H9 (cell line): ENCODE measurements at places on chromosomes 2 and 18.
A peak's percentile ranks its signal among the peaks of the same experiment; 100 is the strongest.

GRCh38 chr2:111904726-111905474 lies 6.5 kb downstream of the MERTK start:
- no peak for DNase-seq

DNA sequence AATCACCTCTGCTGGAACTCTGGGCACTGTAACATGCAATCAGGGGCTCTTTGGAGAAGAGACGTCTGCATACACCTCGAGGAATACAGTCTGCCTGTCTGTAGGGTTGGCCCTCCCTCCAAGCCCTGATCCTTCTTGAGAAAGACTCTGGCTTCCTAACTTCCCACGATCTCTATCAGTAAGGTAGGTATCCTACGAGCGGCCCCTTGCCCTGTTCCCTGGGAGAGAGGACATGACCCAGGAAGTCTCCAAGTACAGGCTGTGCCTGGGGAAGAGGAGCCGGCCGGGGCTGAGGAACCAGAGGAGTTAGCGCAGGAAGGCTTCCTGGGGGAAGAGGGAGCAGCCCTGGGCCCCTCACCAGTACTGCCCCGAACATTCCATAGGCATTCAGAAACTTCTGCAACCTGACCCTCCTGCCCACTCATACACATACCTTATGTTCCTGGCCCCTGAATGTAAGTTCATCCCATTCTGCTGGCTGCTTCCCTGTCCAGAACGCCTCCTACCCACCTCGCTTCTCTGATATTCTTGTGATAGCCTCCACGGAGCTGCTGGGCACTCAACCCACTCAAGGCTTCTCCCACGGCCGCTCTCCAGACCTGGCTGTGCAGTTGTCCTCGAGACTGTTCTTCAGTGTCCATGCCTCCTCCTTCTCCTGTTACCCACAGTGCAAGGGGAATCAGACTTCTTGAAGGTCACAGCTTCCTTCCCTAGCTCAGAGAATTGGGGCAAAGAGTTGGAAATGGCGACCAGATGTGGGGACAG lies 116.1 kb downstream of the CYP26B1 start:
- DNase-seq: peak; percentile 26

- DNase-seq: no peak
Measured at GRCh38 chr2:170449034-170449433, 266.1 kb upstream of the SP5 start.

- DNase-seq: no peak
Measured at GRCh38 chr2:13091861-13092378, 375.2 kb downstream of the TRIB2 start.

- no peak for DNase-seq
Measured at GRCh38 chr2:147223119-147223518, 621.7 kb upstream of the ACVR2A start.

GRCh38 chr2:39434233-39434897 lies 2.7 kb downstream of the MAP4K3 start:
- DNase-seq: no peak

- no peak for DNase-seq
Measured at GRCh38 chr2:149544692-149545091, 42.9 kb downstream of the MMADHC start.

GRCh38 chr2:96535331-96535730 lies 1.2 kb upstream of the ARID5A start:
- DNase-seq: no peak

- DNase-seq: no peak
Measured at GRCh38 chr2:227374158-227374557, 4.9 kb downstream of the TM4SF20 start.

GRCh38 chr2:56009758-56010458 lies 86.3 kb upstream of the EFEMP1 start:
- no peak for DNase-seq

- DNase-seq: no peak
Measured at GRCh38 chr2:165792104-165792454, 2.0 kb downstream of the GALNT3 start.

GRCh38 chr18:79943608-79944125 lies 7.8 kb downstream of the SLC66A2 start:
- peak; percentile 33 for DNase-seq

DNA sequence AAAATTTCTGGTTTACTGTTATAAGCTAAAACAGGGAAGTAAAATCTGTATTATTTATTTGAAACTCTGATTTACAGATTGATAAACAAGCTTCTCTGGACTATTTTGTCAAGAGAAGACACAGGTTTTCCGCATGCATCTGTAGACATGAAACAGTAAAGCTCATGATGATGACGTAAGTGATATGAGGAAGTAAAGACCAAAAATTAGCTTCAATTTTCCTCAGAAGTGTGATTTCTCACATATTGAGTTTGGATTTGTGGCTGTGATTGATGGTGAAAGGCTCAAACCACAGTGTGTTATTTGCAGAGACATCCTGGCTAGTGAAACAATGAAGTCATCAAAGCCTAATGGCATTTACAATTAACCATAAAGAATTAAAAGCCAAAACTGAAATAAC lies 12.6 kb upstream of the LONRF2 start:
- DNase-seq: no peak

DNA sequence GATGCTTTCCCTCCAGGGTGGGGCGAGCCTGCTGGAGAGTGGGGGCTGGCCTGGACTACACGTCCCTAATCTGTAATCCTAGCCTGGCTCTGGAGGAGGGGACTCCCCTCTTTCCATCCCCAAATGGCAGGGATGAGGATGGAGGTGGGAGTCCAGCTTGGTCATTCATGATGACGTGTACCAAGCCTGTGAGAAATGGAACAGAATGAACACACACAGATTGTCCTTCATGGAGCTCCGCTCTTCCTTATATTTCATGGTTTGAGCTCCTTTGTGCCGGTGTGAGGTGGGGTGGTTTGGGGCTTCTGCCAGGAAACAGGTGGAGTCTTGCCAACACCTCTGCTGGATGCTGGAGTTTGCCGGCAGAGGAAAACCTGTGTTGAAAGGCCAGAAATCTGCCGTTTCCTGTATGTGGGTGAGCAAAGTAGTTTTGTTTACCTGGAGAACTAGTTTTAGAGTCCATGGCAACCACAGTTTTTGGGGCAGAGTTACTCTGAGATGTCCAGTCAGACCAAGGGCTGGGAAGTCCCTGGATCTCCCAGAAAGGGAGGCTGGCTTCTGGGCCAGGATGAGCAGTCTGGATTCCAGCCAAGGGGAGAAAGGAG lies 417.6 kb upstream of the MEX3C start:
- DNase-seq: no peak

- DNase-seq: no peak
Measured at GRCh38 chr2:187393211-187393610, 54.8 kb downstream of the CALCRL start.

DNA sequence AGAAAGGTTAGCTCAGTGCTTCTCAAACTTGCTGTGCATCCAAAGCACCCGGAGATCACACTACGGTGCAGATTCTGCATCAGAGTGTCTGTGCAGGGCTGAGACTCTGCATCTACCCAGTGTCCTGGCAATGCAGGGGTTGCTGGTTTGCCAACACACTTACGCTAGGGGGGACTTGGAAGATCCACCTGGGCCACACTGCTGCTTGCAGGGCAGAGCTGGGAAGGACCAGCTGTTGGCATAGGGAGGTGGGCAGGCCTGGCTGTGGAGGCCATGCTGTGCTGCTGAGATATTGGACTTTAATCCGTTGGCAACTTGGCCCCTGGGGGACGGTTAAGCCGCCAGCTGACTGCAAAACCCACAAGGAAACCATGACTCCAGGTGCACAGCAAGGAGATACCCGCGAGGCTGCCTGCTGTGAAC lies 397.6 kb upstream of the HS6ST1 start:
- no peak for DNase-seq

DNA sequence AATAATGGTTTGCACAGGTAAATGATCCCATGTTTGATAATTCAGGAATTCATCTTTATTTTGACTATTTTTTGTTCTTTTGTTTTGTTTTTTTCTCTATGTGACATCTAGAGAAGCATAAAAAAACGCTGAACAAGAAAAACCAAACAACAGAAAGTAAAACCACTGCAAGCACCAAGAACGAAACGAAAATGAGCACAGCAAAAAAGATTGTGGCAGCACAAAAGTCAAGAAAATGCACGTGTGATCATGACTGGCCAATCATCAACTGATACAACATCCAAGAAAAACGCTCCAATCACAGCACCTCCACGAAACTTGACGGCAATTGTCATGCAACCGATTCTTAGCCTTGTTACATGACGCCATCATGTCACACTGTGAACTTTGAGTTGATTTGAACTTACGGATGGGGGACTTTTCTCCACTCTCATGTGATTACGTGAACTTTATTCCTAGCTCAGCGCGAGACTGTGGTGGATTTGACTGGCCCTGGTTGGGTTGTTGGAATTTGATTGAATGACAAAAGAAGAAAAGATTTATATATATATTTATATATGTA lies 318.7 kb downstream of the CELF4 start:
- DNase-seq: no peak

GRCh38 chr2:62760555-62760954 lies 55.0 kb downstream of the EHBP1 start:
- no peak for DNase-seq

DNA sequence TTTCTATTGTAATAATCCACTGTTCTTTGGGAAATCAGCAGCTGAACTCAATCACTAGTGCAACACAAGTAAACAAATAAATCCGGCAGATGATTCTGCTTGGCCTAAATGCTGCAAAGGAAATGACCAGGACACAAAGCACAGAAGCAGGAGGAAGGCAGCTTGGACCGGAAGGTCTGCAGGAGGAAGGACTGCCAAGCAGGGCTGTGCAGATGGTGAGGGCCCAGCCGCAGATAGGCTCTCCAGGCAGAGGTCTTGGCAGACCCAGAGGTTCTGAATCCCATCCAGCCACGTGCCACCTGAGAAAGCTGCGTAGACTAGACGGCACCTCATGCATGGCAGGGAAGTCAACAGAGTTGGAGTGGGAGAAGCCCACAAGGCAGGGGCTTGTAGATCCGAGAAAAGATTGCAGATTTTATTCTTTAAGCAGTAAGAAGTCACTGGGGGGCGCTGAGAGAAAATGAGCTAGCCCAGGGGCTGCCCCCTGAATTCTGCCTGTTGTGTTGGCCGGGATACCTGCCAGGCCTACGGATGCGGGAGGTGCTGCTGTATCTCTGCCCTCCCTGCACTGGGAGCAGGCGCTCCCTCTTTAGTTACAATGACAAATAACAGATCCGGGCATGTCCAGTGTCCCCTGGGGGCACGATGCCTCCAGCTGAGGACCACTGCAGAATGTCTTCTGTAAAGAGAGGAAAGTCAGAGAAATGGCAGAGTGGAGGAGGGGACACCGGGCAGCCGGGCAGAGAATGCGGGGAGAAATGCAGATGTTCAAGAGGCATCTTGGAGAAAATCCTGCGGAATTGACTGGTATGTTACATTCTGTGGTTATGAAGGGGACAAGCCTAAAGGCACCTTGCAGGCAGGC lies 153.5 kb downstream of the PXDN start:
- peak; percentile 63 for DNase-seq

DNA sequence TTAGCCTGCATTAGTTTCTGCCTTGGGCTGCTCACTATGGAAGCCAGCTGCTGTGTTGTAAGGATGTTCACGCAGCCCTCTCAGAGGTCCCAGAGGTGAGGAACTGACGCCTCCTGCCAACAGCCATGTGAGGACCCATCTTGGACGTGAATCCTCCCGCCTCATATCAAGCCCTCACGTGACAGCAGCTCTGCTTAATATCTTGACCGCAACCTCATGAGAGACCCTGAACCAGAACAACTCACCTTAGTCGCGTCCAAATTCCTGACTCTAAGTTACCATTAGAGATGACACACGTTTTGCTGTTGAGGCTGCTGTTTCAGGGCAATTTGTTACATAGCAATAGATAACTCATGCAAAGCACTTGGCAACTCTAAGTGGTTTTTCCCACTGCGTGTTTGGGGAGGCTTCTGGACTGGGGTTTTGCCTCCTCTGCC lies 97.7 kb downstream of the TMEM17 start:
- DNase-seq: no peak
